NCI-H748 treated with DMSO at 0.1 percent for 48 hours (cell line): ENCODE measurements at places on chromosomes 5 and 9.

DNA sequence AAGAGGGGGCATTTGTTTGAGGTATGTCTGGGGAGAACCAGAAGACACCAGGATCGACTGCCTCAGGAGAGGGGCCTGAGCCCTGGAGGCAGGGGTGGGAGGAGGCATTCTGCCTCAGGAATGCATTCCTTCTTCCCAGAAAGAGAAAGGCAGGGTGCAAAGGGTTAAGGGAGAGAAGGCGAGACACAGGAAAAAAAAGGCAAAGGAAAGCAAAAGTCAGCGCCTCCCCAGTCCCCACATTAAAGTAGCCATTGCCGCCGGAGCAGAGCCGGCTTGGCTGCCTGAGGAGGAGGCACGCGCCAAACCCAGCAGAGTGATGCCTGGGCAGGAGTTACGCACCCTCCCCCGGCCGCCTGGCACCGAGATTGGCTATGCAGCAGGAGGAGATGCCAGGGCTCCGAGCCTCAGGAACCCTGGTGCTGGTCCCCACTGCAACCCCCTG, 123.8 kb upstream of the PHYKPL start:
- DNase-seq = no peak

- DNase-seq = no peak
Measured at GRCh38 chr5:55338092-55338613, 30.4 kb downstream of the MTREX start.

DNA sequence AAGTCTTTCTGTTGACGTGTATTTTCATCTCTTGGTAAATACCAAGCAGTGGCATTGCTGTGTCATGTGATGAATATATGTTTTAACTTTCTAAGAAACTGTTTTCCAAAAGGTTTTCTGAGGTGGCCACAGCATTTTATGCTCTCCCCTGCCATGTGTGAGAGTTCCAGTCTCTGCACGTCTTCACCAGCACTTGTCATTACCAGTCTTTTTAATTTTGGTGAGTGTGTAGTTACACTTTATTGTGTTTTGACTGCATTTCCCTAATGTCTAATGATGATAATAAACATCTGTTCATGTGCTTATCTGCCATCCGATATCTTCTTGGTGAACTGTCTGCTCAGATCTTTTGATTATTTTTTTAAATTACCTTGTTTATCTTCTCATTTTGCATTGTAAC, 27.4 kb upstream of the GADD45G start:
- DNase-seq = no peak

DNA sequence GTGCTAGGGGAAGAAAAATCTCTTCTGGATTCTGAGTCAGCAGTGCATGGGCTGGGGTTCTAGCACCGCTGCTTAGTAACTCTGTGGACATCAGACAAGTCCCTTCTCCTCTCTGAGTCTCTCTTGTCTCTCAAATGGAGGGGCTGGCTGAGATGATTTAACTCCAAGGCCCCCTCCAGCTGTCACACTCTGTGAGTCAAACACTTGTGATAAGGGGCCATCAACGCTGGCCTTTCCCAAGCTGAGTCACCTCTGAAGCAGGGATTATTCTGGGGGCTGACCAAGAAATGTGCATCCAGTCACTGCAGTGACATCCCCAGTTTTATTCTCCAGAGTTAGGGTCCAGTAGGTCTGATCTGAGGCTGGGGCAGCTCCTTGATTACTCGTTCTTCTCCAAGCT, 110.4 kb upstream of the ZNF462 start:
- no peak for DNase-seq

GRCh38 chr5:119136666-119137318, 65.9 kb downstream of the DMXL1 start:
- DNase-seq = no peak

- no peak for DNase-seq
Measured at GRCh38 chr5:21654-22233, 70.2 kb upstream of the PLEKHG4B start.

- DNase-seq = no peak
Measured at GRCh38 chr5:115428248-115428647, 116.3 kb downstream of the FEM1C start.

GRCh38 chr9:93698140-93698908, 121.9 kb downstream of the PHF2 start:
- DNase-seq = no peak

DNA sequence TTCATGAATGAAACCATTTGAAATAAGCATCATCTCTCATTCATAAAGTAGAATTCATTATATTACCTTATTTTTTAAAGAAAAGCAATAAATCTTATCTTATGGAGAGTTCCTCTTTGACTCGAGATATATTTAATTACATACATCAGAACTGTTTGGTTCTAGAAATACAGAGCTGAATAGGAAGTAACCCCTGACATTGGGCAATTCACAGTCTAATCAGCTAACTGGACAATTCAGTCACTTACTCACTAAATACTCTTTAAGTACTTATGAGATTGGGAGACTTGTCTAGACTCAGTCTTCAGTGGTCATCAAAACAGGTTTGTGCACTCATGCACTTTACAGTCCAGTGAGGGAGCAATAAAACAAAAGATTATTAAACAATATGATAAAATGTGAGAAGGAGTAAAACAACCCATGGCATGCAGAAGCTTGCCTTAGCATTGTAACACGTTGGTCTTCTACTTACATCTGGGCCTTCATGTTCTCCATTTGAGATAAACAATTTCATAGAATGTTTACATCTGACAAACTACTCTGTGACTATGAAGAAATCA, 11.5 kb upstream of the FBXO38 start:
- no peak for DNase-seq

- no peak for DNase-seq
Measured at GRCh38 chr5:100706776-100707175, 171.6 kb downstream of the FAM174A start.

DNA sequence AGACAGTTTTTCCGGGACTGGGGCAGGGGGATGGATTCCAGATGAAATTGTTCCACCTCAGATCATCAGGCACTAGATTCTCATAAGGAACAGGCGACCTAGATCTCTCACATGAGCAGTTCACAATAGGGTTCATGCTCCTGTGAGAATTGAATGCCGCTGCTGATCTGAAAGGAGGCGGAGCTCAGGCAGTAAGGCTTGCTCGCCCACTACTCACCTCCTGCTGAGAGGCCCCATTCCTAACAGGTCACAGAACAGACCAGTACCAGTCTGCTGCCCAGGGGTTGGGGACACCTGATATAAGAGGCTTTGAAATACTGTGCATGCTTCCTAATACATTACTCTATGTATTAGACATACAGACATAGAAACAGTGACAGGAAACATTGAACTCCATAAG, 41.1 kb downstream of the PTPRD start:
- no peak for DNase-seq

GRCh38 chr5:147410496-147411358, 99.1 kb downstream of the DPYSL3 start:
- DNase-seq = no peak

- no peak for DNase-seq
Measured at GRCh38 chr9:92948038-92948534, 763 bp downstream of the FGD3 start.

- no peak for DNase-seq
Measured at GRCh38 chr9:5762421-5762820, 70.5 kb downstream of the ERMP1 start.

DNA sequence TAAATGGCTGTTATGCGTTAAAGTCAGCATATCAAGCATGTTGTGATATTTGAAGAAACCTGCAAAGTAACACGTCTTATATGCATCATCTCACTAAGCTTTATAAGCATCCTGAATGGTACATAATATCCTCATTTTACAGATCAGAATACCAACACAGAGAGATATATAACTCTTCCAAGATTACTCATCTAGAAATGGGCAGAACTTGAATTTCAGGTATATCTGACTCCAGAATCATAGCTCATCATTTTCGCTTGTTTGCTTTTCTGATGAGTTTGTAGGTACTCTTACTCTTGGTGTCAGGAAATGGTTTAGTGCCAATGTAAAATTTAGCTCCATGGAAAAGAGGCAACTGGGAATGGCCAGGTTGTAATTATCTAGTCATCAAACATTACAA, 232.3 kb upstream of the ANKH start:
- no peak for DNase-seq

- no peak for DNase-seq
Measured at GRCh38 chr5:37090781-37091180, 158.4 kb downstream of the CPLANE1 start.

- no peak for DNase-seq
Measured at GRCh38 chr9:88922091-88922490, 69.2 kb upstream of the S1PR3 start.

GRCh38 chr5:53464722-53465121, 15.7 kb upstream of the FST start:
- DNase-seq = no peak

GRCh38 chr5:40360685-40361084, 319.0 kb upstream of the PTGER4 start:
- DNase-seq = no peak

GRCh38 chr9:130866474-130866965, 30.1 kb downstream of the QRFP start:
- peak; percentile 94 for DNase-seq

GRCh38 chr9:82993856-82994605, 68.9 kb downstream of the RASEF start:
- no peak for DNase-seq

GRCh38 chr5:115962565-115963402, 509 bp downstream of the LVRN start:
- DNase-seq = no peak

GRCh38 chr5:93078082-93079038, 502.7 kb downstream of the NR2F1-AS1 start:
- DNase-seq = no peak

DNA sequence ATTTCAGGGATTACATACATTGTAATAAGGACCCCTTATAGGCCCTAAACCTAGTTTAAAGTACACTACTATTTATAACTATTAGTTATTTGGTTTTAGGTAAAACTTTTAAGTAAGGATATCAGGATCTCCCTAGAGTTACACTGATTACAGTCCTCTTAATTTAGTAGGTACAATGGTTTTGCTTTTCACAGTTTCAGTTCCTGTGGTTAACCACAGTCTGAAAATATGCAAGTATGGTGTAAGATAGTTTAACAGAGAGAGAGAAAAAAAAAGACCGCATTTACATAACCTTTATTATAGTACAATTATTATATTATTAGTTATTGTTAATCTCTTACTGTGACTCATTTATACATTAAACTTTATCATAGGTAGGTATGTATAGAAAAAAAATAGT, 725.3 kb upstream of the PTPRD start:
- DNase-seq = no peak

DNA sequence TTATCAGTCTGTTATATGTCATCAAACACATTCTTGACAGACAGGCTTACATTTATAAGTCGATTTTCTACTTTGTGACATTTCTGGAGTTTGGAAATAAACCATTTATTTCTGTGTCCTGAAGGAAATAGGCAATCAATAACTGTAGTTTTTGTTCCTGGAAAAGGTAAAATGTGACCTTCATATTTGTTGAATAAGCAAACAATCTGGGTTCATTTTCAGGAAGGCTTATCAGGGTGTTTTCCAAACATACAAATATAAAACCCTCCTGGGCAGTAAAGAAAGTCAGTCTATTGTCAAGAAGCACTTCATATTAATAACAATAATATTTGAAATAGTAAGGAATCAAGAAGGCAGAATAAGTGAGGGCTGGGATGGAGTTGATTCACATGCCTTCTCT, 195.0 kb downstream of the SNCAIP start:
- no peak for DNase-seq

DNA sequence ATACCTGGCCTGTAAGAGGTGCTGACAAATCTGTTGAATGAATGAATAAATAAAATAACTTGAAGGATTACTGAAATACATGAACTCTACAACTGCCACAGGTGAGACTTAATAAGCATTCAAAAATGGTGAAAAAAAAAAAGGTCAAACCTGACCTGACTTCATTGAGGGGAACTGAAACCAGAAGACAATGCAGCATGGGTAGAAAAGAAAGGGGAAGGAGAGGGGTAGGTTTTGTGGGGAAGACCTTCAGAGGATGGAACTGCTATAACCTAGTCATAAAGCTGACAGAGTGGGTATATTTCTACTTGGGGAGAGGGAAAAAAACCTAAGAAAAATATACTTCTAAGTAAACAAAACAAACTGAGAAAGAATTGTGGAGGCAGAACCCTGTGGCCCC, 56.6 kb downstream of the RASEF start:
- no peak for DNase-seq

- peak; percentile 30 for DNase-seq
Measured at GRCh38 chr5:159915904-159916840, at the start of gene ADRA1B. TSS of gene ADRA1B (plus strand) at chr5:159916482. CDS start at chr5:159916906, 424 bp downstream.

- DNase-seq = no peak
Measured at GRCh38 chr5:146645342-146645741, 129.4 kb upstream of the GPR151 start.

DNA sequence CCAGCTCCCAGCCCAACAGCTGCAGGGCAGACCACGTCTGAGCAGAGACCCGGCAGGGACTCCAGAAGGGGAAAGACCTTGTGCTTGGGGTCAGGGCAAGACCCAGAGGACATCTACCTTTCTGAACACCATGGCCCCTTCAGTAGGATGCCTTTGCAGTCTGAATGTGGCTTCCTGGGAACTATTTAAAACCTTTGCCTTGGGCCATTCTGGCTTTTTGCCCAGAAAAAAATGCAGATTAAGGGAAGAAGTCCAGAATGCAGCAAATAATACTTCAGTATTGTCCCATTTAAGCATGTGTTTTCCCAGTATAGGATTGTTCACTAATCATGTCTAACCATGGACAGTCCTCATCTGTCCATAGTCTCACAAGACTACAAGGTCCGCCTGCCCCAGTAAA, 67.5 kb upstream of the ERCC6L2 start:
- DNase-seq = no peak

- no peak for DNase-seq
Measured at GRCh38 chr5:149578896-149579295, 2.4 kb upstream of the ARHGEF37 start.

DNA sequence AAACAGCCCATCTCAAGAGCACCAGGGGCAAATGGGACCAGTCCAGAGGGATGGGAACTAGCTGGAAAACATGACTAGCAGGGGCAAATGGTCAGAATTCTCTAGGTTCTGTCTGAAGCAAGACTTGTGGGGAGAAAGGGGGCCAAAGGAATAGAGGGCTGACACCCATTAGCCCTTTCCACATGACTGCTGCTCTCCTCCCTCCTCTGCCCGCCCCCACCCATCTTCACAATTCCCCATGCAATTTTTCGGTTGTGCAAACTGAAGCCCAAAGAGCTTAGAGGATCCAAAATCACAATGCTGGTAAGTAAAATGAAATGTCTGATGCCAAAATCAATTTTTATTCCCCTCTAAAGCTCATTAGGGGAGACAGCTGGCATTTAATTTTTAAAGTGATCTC, 207.1 kb downstream of the DCP2 start:
- DNase-seq = no peak

- DNase-seq = no peak
Measured at GRCh38 chr9:121055642-121056143, 5.6 kb upstream of the C5 start.

GRCh38 chr5:65738305-65738704, 16.3 kb downstream of the NLN start:
- DNase-seq = no peak

DNA sequence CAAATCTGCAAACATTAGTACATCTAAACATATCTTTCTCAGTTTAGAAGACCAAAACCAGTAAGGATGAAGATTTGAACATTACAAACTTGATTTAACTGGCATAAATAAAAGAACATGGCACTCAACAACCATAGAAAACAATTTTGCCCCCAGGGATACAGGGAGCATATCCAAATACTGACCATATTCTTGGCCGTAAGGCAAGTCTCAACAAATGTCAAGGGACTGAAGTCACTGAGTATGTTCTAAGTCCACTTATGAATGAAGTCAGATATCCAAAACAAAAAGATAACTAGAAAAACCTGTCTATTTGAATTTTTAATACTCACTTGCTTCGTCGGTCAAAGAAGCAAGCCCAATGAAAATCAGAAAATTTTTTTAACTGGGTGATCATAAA, 14.1 kb downstream of the FEM1C start:
- no peak for DNase-seq
